Hematopoietic multipotent progenitor cell treated with erythropoietin and hydrocortisone succinate and interleukin-3 and kit ligand, for 15 days (in vitro differentiated cells): ENCODE measurements at places on chromosomes 16 and 17.

DNA sequence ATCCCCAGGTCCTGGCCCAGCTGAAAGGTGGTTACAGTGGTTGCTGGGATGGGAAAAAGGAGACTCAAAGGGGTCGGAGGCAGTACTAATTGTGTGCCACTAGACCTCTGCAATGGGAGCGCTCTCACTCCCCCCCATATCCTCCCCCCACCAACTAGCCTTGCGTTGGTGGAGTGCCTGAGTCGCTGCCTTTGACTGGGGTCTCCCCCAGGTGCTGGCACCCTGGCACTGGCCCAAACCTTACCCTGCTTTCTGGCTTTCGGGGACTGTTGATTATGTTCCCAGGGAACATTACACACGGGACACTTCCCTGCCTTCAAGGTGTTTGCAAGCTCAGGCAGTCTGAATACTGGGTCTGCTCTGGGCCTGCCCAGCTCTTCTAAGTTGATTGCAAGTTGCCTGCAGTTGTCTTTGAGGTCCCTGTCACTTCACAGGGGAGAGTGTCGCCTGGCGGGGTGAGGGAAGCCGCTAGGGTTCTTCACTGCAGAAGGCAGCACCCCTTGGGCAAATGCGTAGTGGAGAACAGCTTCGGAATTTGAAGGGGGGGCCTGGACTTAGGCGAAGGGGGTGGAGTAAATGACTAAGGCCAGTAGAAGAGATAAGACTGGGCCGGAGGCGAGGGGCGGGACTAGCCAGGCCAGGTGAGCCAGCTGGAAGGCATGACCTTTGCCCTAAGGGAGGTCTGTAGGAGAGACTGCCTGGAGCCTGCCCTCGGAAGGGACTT, 98.0 kb downstream of the RAB11FIP4 start:
- DNase-seq = peak; percentile 50

DNA sequence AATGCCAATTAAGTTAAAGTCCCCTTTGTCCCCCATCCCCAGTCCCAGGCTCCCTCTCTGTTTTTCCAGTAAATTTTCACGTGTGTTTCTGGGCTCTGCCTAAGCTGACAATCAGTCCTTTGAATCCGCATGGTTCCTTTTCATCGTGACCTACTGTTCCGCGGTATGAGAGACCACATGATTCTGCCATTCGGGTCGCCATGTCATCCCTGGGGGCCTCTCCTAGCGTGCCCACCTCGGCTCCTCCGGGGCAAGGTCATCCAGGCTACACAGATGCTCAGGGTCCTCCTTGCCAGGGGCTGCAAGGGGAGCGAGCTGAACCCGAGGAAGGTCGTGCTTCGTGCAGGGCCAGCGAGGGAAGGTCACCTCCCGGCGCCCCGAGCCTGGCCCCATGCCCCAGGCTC, 157.6 kb downstream of the RAB11FIP4 start:
- DNase-seq = peak; percentile 27

DNA sequence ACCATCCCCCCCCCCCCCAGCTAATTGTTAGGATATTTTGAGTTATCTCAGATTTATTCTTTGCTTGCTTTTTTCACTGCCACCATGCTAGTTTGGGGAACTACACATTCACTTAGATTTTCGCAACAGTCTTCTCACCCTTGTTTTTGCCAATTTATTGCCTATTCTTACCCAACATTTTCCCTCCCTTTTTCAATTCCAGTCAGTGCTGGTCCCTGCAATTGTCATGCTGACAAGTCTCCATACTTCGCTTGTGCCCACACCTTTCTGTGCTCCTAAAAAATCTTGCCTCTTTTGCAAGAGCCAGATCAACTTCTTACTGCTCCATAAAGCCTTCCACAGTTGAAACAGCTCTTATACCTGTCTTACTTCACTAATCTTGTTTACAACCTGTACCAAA, 16.3 kb downstream of the TNRC6A start:
- DNase-seq = no peak

DNA sequence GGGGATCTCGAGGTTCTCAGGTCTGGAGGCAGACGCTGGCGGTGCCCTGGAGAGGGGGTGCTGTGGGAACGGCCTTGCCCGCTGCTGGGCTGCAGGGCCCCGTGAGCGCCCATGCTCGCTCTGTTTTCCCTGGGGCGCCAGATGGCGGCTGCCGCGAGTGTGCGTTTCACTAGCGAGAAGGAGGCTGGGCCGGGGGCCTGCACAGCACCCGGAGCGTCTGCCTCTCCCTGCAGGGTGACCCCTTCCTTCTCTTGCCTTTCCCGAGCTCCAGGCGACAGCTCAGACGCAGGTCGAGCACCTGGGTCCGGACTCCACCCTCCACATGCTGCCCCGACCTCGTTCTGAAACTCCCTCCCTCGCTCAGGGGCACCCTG, 2.7 kb downstream of the TELO2 start:
- DNase-seq = no peak

GRCh38 chr17:21814776-21815175, 122.5 kb downstream of the KCNJ18 start:
- DNase-seq = no peak

DNA sequence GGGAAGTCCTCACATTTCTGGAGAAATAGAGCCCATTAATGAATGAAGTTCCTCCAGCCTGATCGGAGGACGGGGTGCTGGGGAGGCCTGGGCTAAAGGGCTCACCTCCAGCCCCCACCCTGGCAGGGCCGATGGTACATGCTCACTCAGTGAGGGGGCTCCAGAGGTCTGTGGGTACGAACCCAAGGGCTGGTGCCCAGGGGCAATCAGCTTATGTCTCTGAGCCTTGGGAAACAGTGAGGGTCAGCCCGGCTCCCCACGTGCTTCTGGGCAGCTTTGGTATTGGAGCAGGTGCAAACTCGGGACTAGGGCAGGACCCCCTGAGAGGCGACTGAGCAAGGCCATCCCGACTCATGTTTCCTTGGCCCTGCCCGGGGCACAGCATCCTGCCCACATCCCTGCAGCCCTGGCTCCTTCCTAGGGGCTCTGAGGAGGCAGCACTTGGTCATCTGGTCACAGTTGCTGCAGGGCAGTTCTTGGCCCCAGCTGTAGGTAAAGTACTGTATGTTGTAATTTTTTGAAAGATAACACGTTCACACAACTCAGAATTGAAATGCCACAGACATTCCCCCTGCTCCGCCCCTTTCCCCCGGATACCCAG, 969 bp upstream of the CETP start:
- no peak for DNase-seq

DNA sequence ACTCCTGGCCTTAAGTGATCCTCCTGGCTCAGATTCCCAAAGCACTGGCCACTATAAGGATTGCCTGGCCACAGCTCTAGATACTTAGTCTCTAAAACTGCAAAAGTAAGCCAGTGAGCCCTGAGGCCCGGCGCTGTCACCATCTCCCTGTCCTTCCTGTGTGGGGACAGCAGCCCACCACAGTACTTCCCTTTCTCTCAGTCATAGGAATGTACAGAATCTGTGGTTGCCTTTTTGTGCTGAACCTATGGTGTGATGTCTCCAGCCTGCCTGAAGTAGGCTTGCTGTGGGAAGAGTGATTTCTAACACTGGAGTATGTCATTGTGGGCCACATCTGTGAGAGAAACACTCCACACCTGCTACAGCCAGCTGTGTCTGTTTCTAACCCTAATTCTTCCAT, 24.7 kb downstream of the NTAN1 start:
- no peak for DNase-seq
